Kidney (tissue), 22 donors: ENCODE measurements at places on chromosomes 13 and 19.
A peak's percentile ranks its signal among the peaks of the same experiment; 100 is the strongest.

DNA sequence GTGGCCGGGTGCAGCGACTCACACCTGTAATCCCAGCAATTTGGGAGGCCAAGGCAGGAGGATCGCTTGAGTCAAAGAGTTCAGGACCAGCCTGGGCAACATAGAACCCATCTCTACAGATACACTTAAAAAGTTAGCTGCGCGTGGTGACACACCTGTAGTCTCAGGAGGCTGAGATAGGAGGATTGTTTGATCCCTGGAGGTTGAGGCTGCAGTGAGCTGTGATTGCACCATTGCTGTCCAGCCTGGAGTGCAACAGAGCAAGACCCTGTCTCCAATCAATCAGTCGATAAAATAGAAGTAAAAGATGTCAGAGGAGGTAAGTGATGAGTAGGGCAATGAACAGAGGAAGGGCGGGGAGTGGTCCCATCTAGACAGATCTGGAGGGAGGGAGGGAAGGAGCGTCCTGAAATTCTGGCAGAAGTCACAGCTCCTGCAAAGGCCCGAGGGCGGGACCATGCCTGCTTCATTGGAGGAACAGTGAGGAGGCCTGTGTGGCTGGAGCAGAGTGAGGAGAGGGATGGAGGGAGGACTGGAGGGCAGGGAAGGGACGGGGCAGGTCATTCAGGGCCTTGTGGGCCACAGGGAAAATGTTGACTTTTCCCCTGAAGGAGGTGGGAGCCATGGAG is 9.7 kb downstream of the SMIM24 start:
- H3K27me3 ChIP-seq, result no peaks in the 10 kb centered on the region
- no peak overlapping the region for H3K4me3 ChIP-seq
- H3K27ac ChIP-seq, result no peak overlapping the region
- H3K36me3 ChIP-seq, result peaks cover 6% of the 10 kb centered on the region
- no peak for DNase-seq

GRCh38 chr19:6108721-6109633 is 1.3 kb downstream of the RFX2 start:
- H3K27me3 ChIP-seq, result no peaks in the 10 kb centered on the region
- peak overlapping the region; percentile 72 for H3K27ac ChIP-seq
- peak; percentile 83 for DNase-seq
- no peaks in the 10 kb centered on the region for H3K36me3 ChIP-seq
- peak overlapping the region; percentile 50 for H3K4me3 ChIP-seq

DNA sequence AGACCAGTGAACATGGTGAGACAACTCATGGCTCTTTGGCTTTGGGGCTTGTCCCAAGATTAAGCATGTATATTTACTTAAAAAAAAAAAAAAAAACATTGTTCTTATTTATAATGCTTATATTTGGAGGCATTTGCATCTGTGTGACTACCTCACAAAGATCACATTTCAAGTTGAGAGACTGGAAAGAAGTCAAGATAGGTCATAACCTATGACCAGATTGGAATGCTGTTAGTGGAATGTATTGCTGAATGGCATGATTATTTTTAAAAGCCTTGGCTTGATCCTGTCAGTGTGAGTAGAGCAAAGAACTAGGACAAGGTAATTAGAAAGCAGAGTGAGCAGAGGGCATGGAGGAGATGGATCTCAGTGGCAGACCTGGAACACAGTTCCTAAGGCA is 214.6 kb downstream of the OXGR1 start:
- H3K36me3 ChIP-seq, result no peaks in the 10 kb centered on the region
- H3K4me3 ChIP-seq, result no peak overlapping the region
- H3K27ac ChIP-seq, result no peak overlapping the region
- no peaks in the 10 kb centered on the region for H3K27me3 ChIP-seq
- no peak for DNase-seq

DNA sequence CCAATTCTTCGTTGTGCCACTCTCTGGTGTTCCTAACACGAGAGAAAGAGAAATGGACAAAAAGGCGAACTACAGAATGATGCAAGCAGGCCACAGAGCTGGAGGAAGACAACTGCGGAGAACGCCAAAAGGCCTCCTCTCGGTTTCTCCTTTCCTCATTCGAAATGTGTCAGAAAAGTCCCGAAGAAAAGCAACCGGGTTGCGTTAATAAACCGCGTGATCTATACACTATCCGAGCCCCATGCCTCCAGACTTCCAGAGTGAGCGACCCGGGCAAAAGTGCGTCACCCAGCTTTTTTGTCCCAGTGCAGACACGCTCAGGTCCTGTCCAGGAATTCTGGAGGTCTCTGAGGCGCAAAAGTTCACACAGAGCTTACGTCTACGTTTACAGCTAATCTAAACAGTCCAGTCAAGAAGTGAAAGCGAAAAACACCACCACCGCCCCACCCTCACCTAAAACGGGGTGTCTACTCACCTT is 413 bp downstream of the N4BP2L2 start:
- DNase-seq, result no peak
- peaks cover 4% of the 10 kb centered on the region for H3K4me1 ChIP-seq
- H3K36me3 ChIP-seq, result peaks cover 2% of the 10 kb centered on the region

DNA sequence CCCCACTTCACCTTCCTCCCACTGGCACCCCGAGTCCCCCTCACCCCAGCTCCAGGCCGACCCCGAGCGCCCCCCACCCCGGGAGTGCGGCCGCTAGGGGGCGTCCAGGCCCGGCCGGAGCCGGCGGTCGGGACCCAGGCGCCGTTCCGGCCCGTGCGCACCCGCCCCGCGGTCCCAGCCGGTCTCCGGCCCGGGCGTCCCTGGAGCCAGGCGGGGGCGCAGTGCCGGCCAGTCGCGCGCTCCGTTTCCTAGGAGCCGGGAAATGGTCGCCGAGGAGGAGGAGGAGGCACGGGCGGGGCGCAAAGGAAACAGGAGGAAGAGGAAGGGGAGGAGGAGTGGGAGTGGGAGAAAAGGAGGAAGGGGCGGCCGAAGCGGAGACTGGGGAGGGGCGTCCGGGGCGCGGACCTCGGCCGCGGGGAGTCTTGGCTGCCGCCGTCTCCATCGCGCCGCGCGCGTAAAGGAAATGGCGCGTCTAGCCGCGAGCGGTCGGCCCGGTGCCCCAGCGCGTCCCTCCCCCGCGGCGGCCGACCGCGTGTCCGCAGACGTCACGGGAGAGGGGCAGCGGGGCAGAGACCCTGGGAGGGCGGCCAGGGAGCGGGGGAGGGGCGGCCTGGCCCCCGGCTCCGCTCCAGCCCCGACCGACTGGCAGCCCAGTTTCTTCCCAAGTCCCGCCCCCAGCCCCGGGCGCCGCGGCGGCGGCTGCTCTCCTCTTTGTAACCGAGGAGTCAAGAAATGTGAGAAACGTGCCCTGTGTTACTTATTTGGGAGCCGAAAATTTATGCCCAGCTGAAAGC is 1.1 kb upstream of the KCTD15 start:
- H3K36me3 ChIP-seq, result no peaks in the 10 kb centered on the region
- peak overlapping the region; percentile 52 for H3K4me3 ChIP-seq
- peak; percentile 96 for DNase-seq
- H3K27me3 ChIP-seq, result no peaks in the 10 kb centered on the region
- H3K27ac ChIP-seq, result peak overlapping the region; percentile 89

DNA sequence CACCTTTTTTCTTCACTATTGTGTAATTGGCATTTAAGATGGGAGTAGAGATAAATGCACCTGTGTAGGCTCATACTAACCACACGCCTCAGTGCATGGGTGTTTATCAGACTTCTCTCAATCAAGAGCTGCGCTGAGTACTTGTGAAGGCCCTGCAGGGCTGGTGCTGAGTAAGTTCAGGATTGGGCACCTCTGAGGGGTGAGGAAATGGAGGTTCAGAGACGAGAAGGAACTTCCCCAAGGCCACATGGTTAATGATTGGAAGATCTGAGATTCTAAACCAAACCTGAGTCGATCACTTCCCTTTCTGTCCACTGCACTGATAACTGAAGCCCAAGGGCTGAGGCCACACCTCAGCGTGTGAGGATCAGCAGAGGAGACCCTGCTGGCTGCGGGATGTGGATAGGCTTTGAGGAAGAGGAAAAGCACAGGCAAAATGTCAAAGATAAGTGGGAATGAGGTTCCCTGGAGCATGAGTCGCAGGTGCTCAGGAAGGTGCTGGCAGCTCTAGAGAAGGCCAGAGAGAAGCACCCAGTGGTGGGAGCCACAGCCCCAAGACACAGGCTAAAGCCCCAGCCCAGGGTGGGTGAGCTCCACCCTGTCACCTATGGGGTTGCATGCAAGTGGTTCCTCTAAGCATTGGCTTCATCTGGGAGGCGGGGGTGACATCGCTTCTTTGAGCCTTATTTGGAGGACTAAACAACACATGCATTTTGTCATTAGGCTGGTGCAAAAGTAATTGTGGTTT is 32.3 kb upstream of the GJB6 start:
- H3K4me3 ChIP-seq, result no peak overlapping the region
- DNase-seq, result no peak
- no peaks in the 10 kb centered on the region for H3K36me3 ChIP-seq
- no peak overlapping the region for H3K27ac ChIP-seq
- no peaks in the 10 kb centered on the region for H3K4me1 ChIP-seq

DNA sequence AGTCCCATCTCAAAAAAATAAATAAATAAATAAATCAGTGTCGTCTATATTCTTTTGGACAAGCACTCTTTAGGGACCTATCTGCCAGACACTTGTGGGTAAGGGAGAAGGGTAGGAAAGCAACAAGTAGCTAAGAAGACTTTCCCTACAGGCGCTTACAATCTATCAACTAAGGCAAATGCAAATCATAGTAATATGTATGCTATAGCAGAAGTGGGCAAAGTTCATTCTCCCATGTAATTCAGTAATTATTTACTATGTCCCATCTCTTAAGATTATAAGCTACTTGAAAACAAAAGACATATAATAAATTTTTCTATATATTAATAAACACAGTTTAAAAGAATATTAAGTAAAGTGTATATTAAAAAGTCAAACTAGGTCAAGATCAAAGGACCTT is 16.5 kb downstream of the ELF1 start:
- no peaks in the 10 kb centered on the region for H3K4me1 ChIP-seq
- DNase-seq, result no peak
- no peak overlapping the region for H3K27ac ChIP-seq
- H3K4me3 ChIP-seq, result no peak overlapping the region
- H3K36me3 ChIP-seq, result no peaks in the 10 kb centered on the region
- H3K27me3 ChIP-seq, result no peaks in the 10 kb centered on the region

DNA sequence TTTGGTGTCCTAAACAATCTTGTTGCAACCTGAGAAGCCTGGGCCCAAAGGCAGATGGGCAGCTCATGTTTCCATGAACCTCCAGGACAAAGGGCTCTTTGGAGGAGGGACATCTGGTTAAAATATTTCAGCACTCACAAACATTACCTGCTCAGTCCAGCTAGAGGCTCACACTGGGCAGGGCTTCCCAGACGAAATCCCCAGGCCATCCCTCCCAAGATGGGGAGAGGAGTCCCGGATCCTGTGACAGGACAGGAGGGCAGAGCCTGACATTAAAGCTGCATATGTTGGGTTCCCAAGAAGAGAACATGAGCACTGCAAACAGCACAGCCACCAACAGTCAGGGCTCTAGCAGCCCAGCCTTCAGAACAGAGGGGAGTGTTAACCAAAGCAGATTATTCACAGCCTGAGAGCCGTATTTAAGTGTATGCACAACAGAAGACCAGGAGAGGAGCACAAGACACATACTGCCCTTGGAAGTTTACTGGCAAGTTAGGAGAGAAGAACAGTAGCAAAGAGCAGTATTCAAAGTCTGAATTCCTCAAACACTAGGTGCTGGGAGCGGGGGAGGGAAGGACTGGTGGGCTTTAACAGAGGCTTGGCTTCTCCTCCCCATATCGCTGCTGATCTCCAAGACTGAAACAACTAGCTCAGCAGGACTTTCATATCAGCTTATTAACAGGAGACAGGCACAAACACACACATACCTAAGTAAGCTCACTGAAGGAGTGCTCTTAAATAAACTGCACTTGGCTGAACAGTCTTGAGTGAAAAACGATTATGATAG is 12.3 kb downstream of the ATP7B start:
- peak; percentile 35 for DNase-seq
- H3K27me3 ChIP-seq, result no peaks in the 10 kb centered on the region
- H3K4me3 ChIP-seq, result no peak overlapping the region
- no peaks in the 10 kb centered on the region for H3K4me1 ChIP-seq
- H3K36me3 ChIP-seq, result no peaks in the 10 kb centered on the region

DNA sequence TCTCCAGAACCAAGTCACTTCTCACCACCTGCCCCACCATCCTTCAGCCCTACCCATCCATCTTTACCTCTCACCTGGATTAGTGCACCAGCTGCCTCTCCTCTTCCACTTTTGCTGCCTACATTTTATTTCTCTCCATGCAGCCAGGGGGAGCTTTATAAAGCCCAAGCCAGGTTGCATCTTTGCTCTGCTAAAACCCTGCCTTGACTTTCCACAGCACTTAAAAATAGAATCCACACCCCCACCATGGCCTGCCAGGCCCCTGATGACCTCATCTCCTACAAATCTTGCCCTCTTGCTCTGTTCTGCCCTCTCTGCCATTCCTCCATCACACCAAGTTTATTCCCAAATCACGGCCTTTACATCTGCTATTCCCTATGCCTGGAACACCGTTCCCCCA is 1.8 kb downstream of the HOOK2 start:
- no peak overlapping the region for H3K4me3 ChIP-seq
- no peaks in the 10 kb centered on the region for H3K36me3 ChIP-seq
- DNase-seq, result no peak
- H3K4me1 ChIP-seq, result no peaks in the 10 kb centered on the region
- H3K27me3 ChIP-seq, result no peaks in the 10 kb centered on the region

GRCh38 chr19:3178973-3179738 is 587 bp downstream of the S1PR4 start:
- H3K36me3 ChIP-seq, result no peaks in the 10 kb centered on the region
- no peaks in the 10 kb centered on the region for H3K27me3 ChIP-seq
- no peak for DNase-seq
- peak overlapping the region; percentile 37 for H3K27ac ChIP-seq

DNA sequence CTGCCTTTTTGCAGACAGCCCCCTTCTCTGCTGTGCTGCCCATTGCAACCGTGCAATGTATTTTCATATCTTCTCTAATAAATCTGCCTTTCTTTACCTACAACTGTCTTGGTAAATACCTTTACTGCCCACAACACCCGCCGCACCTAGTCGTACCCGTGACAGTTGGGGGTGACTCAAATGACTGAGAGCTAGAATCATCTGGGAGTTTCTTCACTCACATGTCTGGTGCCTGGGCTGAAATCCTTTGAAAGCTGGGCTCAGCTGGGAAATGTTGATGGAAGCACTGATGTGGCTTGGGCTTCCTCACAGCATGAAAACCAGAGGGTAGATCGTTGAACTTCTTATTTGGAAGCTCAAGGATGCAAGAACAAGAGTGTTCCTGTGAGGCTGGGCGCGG is 2.8 kb upstream of the PNMA8A start:
- no peak overlapping the region for H3K4me3 ChIP-seq
- H3K27me3 ChIP-seq, result no peaks in the 10 kb centered on the region
- DNase-seq, result no peak

DNA sequence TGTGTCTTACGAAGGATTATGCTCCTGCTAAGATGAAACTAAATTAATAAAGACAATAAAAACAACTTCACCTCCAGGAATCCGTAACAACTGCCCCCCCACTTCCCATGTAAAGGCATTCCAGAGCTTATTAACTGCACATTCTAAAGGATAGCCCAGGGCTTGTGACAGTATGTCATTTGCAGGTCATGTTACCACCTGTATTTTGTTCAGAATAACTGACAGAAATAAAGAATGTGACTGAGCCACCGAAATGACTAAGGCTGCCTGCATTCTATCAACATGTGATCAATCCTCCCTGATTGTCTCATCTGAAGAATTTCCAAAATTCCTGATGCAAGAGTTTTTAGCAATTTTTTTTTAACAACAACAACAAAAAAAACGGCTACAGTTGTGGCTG is 117.2 kb downstream of the MIPEP start:
- no peaks in the 10 kb centered on the region for H3K36me3 ChIP-seq
- H3K27me3 ChIP-seq, result no peaks in the 10 kb centered on the region
- H3K4me1 ChIP-seq, result no peaks in the 10 kb centered on the region
- no peak overlapping the region for H3K4me3 ChIP-seq
- no peak for DNase-seq

GRCh38 chr13:110445722-110446574 is 115.6 kb downstream of the RAB20 start:
- no peaks in the 10 kb centered on the region for H3K27me3 ChIP-seq
- no peak overlapping the region for H3K4me3 ChIP-seq
- DNase-seq, result no peak
- H3K36me3 ChIP-seq, result peaks cover 4% of the 10 kb centered on the region
